Activated T-cell treated with anti-CD3 and anti-CD28 coated beads for 4 hours (primary cell): ENCODE measurements at places on chromosomes 16 and 17.
A peak's percentile ranks its signal among the peaks of the same experiment; 100 is the strongest.

DNA sequence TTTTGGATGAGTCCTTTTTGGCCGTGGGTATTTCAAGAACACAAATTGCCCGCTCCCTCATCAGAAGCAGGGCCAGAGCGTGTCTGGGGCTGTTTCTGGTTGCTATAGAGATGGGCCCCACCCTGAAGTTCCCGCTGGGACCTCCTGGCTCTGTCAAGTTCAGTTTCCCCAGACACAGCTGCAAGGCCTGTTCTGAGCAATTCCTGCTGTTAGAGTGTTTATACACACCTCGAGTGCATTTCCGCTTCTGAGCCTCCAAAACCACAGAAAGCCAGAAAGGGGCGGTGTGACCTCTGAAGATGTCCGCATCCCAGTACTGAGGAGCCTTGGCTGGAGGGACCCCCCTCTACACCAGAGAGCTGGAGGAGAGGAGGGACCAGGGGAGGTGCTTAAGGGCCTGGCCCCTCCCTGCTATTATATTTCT lies 9.3 kb upstream of the WBP2 start:
- no peak for DNase-seq

- DNase-seq: no peak
Observed at GRCh38 chr16:516301-516700, 11.2 kb upstream of the CAPN15 start.

DNA sequence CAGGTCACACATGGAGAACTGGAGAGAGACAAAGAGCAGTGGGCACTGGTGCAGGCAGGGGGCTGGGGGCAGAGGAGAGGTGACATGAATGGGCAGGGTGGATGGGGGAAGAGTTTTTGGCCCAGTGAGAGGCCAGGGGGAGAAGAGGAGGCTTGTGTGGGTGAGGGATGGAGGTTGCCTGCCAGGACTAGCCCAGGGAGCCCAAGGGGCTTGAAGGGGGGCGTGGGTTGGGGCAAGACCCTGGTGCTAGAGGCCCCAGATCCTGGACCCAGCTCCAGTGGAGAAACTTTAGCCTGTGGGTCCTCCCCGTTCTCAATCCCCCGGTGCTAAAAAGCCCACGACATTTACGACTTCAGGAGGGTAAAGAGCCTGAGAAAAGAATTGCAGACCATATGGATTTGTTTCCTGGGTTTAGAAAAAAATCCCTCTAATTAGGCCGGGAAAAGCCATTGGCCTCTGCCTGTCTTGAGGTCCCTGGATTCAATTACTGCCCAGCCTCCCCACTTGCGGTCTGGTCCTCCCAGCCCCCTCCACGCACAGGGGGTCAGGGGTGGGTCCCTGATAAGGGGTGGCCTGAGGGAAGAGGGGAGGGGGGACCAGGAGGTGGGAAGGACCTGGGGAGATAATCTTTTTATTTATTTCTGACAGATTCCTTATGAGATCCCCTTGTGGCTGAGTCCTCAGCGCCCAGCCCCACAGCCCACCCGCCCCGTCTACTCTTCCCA lies 33.0 kb downstream of the NGFR start:
- no peak for DNase-seq

DNA sequence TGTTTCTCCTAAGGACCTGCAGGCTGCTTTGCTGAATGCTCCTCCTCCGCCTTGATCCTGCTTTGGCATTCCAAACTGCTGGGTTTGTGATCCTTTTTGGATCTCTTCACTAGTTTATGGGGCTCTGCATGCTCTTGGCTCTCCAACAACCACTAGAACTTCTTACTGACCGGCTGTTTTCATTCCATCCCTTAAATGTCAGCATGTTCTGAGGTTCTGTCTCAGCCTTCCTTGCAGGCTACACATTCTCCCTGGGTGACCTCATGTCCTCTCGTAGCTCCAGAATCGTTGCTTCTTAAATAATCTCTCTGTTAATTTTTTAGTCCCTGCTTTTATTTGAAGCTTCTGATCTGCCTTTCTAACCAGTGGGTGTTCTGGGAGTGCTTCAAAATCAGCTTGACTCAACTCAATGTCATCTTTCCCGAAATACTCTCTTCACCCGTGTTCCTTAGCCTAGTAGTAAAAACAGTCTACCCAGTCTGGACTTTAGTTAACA lies 119.0 kb upstream of the HS3ST2 start:
- no peak for DNase-seq

- no peak for DNase-seq
Observed at GRCh38 chr17:69497161-69497560, 82.7 kb downstream of the MAP2K6 start.

- DNase-seq: no peak
Observed at GRCh38 chr17:28216052-28216451, 102.9 kb upstream of the TMEM97 start.

DNA sequence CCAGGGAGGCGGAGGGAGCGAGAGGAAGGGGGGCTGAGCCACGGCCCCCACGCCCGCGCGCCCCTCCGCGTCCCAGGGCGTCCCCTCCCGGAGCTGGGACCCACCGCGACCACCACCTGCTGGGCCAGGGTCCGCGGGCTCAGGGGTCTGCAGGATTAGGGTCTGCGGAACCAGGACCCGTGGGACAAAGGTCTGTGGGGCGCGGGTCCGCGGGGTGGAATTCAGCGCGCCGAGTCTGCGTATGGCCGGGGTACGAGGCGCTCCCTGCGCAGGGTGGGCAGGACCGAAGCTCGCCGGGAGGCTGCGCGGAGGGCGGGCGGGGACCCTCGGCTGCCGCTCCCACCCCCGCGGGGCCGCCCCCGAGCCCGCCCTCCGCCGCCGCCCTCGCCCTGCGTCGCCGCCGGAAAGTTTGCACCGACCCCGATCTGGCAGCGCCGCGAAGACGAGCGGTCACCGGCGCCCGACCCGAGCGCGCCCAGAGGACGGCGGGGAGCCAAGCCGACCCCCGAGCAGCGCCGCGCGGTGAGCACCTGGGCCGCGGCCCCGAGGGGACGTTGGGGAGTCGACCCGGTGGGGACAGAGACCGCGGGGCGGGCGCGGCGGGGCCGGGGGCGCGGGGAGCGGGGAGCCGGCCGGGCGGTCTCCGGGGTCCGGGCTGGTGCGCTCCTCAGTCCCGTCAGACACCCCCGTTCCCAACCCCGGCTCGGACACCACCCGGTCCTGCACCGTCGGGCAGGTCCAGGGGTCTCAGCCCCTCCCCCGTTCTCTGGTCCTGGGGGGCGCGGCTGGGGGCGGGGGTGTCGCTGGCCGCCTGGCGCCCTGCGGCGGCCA lies at the start of gene GCGR:
TSS of gene GCGR (plus strand) at position 423 of the 831 bp plus-strand sequence. CDS start 4,869 bp downstream, outside the sequence.
- DNase-seq: no peak

DNA sequence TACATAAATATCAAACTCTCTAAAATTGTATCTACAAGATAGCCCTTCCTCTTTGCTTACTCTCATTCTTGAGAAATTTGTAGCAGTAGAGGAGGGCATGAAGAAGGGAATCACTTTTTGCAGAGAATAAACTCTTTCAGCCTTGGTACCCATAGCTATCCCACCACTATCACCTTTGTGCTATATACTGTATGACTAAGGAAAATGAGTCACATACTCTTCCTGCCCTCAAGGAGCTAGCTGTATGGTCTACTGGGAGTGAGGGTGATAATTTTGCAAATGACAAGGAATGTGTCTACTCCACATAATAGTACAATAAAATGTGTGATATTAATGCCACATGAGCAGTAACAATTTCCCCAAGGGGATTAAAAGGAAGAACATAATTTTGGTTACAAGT lies 184.6 kb upstream of the WSB1 start:
- no peak for DNase-seq

GRCh38 chr16:24781256-24781655 lies 51.8 kb downstream of the TNRC6A start:
- no peak for DNase-seq

DNA sequence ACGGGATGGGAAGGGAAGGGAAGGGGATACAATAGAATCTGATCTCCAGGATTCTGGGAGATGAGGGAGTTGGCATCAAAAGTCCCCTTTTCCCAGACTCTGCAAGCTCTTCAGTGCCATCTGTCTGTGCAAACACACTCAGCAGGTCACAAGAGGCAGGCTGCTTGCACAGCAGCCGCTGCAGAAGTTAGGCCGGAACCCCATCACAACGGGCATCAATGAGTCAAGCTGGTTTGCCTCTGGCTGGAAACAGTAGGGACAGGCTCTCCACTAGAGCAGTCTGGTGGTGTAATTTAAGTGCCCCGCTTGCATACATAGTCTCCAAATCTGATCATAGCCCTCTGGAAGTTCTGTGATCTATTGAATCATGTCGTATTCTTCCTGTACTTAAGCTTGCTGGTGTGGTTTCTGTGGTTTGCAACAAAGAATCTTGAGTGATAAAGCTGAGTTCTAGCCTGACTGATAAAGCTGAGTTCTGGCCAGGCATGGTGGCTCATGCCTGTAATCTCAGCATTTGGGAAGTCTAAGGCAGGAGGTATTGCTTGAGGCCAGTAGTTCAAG lies 33.7 kb upstream of the KDM8 start:
- peak; percentile 27 for DNase-seq

GRCh38 chr17:21228845-21229244 lies 14.9 kb upstream of the TMEM11 start:
- DNase-seq: no peak

DNA sequence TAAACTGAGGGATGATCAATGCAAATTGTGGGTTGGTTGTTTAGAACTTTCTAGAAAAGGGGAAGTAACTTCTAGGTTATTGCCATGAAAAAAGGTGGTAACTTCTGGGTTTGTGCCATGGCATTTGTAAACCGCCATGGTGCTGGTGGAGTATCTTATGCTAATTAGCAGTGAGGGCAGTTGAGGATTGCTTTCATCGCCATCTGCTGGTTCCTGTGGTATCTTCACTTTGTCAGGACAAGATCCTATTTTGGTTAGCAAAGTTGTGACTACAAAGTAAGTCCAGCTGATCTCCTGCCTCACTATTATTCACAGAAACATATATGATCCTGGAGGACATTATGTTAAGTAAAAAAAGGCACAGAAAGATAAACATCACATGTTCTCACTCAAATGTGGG lies 1332.3 kb downstream of the CDH11 start:
- DNase-seq: no peak

GRCh38 chr17:39009581-39010001 lies 42.4 kb upstream of the FBXO47 start:
- no peak for DNase-seq

GRCh38 chr17:65027305-65027704 lies 29.2 kb downstream of the GNA13 start:
- DNase-seq: peak; percentile 36

- no peak for DNase-seq
Observed at GRCh38 chr17:75983501-75984181, 4.6 kb downstream of the TEN1 start.

- DNase-seq: peak; percentile 11
Observed at GRCh38 chr16:57985204-57986181, 14.6 kb upstream of the CNGB1 start.

- DNase-seq: no peak
Observed at GRCh38 chr16:87878704-87879103, 9.4 kb upstream of the SLC7A5 start.

DNA sequence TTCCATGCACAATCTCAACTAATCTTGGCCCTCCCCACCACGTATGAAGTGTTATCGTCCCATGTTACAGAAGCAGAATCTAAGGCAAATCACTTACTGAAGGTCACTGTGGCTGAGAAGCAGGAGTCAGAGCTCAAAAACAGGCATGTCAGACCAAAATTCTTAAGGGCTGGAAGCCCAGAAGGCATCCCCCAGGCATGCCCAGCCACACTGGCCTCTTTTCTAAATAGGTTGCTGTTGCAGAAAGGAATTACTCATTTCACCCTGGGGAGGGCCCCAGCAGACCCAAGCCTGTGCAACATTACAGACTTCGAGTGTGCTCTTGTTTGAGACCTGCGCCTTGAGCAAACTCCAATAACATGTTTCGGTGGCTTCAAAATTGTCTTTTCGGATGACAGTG lies 194.1 kb downstream of the RBFOX1 start:
- DNase-seq: no peak

- DNase-seq: no peak
Observed at GRCh38 chr17:21090902-21091618, 35.7 kb upstream of the DHRS7B start.

DNA sequence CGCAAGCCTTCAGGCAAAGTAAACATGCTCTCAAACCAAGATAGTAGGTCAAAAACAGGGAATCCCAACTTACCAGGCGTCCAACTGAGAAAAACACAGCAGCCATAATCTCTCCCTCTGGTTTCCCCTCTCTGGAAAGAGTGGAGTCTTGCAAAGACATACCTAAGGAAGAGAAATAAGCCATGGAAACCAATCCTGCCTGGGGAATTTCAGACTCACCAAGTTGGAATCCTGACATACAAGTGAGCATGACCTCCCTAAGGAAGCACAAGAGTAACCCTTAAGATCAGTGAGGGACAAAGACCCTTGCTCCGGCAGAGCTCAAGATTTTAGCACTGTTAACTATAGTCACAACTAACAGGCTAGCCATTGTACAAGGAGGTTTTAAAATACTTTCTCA lies 4.1 kb downstream of the ZNF624 start:
- no peak for DNase-seq

GRCh38 chr16:87747626-87748414 lies 18.0 kb downstream of the KLHDC4 start:
- no peak for DNase-seq

DNA sequence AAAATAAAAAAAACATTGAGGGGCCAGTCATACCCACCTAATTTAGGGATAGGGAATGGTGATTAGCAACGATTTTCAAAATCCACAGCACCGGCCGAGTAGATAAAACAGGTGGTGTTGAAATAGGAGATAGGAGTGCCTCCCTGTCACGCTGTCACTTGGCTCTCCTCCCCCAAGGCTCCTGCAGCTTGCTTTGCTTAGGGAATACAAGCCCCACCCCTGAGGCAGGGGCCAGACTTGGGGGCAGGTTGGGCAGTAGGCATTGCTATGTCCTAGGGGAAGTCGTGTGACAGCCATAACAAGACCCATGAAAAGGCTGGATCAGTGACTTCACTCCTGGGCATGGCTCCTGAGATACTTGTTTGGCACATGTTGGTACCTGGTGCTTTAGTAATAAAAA lies 25.8 kb downstream of the POLR2A start:
- no peak for DNase-seq

- DNase-seq: no peak
Observed at GRCh38 chr16:3388325-3388724, 12.5 kb downstream of the ZSCAN32 start.

DNA sequence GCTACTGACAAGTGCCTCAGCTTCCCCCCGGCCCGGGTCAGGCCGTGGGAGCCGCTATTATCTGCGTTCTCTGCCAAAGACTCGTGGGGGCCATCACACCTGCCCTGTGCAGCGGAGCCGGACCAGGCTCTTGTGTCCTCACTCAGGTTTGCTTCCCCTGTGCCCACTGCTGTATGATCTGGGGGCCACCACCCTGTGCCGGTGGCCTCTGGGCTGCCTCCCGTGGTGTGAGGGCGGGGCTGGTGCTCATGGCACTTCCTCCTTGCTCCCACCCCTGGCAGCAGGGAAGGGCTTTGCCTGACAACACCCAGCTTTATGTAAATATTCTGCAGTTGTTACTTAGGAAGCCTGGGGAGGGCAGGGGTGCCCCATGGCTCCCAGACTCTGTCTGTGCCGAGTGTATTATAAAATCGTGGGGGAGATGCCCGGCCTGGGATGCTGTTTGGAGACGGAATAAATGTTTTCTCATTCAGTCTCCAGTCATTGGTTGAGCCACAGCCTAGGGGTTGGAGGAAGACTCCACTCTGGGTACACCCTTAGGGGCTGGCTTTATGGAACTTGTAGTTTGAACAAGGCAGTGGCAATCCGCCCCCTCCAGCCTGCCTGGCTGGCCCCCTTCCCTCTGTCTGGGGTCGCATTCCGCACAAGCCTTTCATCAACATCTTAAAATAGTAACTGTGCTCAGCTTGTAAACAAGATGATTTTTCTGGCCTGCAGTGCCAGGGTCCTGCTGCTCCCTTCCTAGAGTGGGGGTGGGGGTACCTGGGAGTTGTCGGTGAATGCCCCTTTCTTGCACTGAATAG lies 4.1 kb downstream of the SYNGR2 start:
- DNase-seq: no peak

GRCh38 chr16:81514568-81515258 lies 70.1 kb downstream of the CMIP start:
- DNase-seq: no peak
